ENCODE measurements at places on chromosomes 6 and 20.

GRCh38 chr6:77025736-77026223, 437.5 kb downstream of the HTR1B start:
- DNase-seq, result no peak

DNA sequence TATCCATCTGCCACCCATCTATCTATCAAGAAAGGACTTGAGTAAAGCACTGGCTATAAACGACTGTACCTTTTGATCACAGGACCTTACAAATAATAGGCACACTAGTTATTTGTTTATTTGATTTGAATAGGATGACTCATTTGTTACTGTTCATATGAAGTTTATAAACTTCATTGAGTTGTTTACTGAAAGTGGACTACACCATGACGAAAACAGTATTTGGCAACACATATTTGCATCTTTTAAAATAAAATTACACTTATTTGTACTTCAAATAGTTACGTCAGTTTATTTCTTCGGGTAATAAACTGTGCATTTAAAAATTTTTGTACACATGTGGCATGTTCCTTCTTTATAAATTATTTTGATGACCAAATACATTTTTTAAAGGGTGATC, 133.0 kb downstream of the OGFRL1 start:
- DNase-seq, result no peak

GRCh38 chr20:40319741-40320516, 369.1 kb downstream of the MAFB start:
- DNase-seq, result no peak

- DNase-seq, result no peak
These were observed 8.7 kb upstream of the ATRN start for GRCh38 chr20:3461911-3462677.

- no peak for DNase-seq
These were observed 157.8 kb upstream of the TENT5A start for GRCh38 chr6:81909981-81910900.

DNA sequence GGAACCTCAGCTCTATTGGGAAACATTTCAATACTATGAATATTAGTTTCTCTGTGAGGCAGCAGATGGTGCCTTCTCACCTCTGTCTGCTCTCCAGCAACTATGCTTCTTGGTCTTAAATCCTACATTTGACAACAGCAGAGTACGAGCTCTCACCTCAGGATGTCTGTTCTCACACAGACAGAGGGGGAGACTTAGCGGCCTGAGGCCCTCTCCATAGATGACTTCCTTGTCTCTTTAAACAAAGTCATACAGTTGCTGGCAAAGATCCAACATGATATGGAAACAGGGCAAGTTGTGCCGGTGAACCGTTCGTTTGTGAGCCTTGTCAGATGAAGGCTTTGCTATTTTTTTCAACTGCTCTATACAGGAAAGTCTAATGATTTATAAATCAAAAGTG, 43.7 kb upstream of the GABRR1 start:
- DNase-seq, result no peak

Data from urinary bladder (tissue), 4 donors.